ENCODE measurements at places on chromosomes 2 and 18. TPM values are rescaled to one million over a fixed set of nuclear protein-coding genes. Genes with fewer than 3 reads are reported as not detected.

Gene SNED1
- 60.7 TPM for total RNA-seq

Gene TMEM37
- total RNA-seq: not detected

Gene SOWAHC
- 1.2 TPM for total RNA-seq

Gene PELI1
- total RNA-seq: 52.3 TPM

Gene ZNF512
- 26.6 TPM for total RNA-seq

Gene ZNF892
- total RNA-seq: 1.7 TPM

Gene IL1R1
- total RNA-seq: 1.5 TPM

Gene UGT1A8
- total RNA-seq: not detected

Gene NDUFB3
- 38.3 TPM for total RNA-seq

Gene STAT4
- total RNA-seq: 104 TPM

Gene CDH20
- total RNA-seq: 0.44 TPM

Gene ATP5F1A
- total RNA-seq: 305 TPM

Gene GALNT13
- total RNA-seq: 0.44 TPM

Gene TMEM178A
- 0.20 TPM for total RNA-seq

Gene PDCD1
- total RNA-seq: 0.56 TPM

Gene SLC4A5
- total RNA-seq: 18.9 TPM

Gene SERPINB13
- total RNA-seq: not detected

Gene PLB1
- total RNA-seq: 1.1 TPM

Gene FBXO48
- total RNA-seq: 5.6 TPM

Gene TNFAIP6
- total RNA-seq: not detected

Gene ERMN
- 3.8 TPM for total RNA-seq

Gene PDE1A
- total RNA-seq: not detected

Gene LIMS3
- total RNA-seq: 0.41 TPM

Gene AQP12B
- not detected for total RNA-seq

Gene MARCHF4
- not detected for total RNA-seq

Gene GCG
- not detected for total RNA-seq

Gene ANKRD29
- total RNA-seq: 0.17 TPM

Gene CLEC4F
- total RNA-seq: not detected

Gene SULT1C2
- not detected for total RNA-seq

Gene ACKR3
- 6.2 TPM for total RNA-seq

Gene IL37
- not detected for total RNA-seq

Gene NEU2
- not detected for total RNA-seq

Gene CDH2
- 0.56 TPM for total RNA-seq

Gene AQP12A
- total RNA-seq: not detected

Gene CIDEA
- not detected for total RNA-seq

Gene KIAA2012
- total RNA-seq: not detected

Gene GPR45
- not detected for total RNA-seq

Gene IL36RN
- not detected for total RNA-seq

Gene SLC23A3
- 8.6 TPM for total RNA-seq

Gene AKAIN1
- total RNA-seq: not detected

Gene ASB18
- total RNA-seq: not detected

Gene LIPG
- total RNA-seq: not detected

Gene MGAT4A
- 280 TPM for total RNA-seq

Gene CSRNP3
- not detected for total RNA-seq

Gene GPBAR1
- total RNA-seq: 1.9 TPM

Gene NRP2
- 3.3 TPM for total RNA-seq

Data from naive thymus-derived CD4-positive, alpha-beta T cell (primary cell).